ENCODE measurements at places on chromosomes 6 and 20.

- no peak for DNase-seq
These were observed 260.0 kb upstream of the MAP3K7 start for GRCh38 chr6:90846824-90847223.

GRCh38 chr6:18383441-18383840 lies 3.7 kb upstream of the RNF144B start:
- DNase-seq: no peak

DNA sequence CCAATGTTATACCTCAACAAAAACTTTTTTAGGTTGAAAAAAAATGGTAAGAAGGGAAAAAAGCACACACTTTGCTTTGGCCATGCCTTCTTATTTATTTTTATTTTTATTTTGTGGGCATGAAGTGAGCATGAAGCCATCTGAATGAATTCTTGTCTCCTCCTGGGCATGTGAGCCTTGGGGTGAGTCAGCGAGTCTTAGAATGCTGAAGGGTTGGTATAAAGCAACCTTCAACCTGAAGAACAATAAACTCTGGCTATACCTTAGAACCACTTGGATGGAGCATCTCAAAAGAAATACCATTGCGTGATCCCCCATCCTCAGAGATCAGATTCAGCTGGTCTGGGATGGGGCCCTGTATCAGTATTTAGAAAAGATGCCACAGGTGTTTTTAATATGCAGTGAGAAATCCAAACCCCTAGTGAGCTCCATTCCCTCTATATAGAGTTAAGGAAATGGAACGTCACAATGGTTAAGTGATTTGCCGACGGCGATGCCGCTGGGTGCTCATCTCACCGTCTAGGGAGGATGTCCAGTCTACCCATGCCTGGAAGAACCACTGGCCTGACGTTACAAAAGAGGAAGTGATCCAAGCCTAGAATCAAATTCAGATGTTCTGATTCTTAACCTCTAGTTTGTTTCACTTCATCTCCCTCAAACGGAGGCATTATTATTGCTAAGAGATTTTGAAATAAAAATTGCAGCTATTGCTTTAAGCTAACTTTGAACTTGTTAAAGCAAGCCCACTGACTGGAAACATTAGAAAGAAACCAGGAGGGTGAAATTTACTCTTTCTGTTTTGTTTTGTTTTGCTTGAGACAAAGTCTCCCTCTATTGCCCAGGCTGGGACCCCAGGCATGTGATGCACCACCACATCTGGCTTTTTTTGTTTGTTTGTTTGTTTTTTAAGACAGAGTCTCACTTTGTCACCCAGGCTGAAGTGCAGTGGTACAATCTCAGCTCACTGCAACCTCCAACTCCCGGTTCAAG lies 67.1 kb downstream of the EDN1 start:
- DNase-seq: no peak

- DNase-seq: no peak
These were observed 28.2 kb upstream of the ECI2 start for GRCh38 chr6:4163408-4164116.

- DNase-seq: no peak
These were observed 4.5 kb downstream of the ENPP3 start for GRCh38 chr6:131641554-131641953.

GRCh38 chr6:33445119-33445603 lies 9.2 kb upstream of the ZBTB9 start:
- DNase-seq: no peak

- DNase-seq: no peak
These were observed 143.8 kb downstream of the UNC5CL start for GRCh38 chr6:40894962-40895799.

DNA sequence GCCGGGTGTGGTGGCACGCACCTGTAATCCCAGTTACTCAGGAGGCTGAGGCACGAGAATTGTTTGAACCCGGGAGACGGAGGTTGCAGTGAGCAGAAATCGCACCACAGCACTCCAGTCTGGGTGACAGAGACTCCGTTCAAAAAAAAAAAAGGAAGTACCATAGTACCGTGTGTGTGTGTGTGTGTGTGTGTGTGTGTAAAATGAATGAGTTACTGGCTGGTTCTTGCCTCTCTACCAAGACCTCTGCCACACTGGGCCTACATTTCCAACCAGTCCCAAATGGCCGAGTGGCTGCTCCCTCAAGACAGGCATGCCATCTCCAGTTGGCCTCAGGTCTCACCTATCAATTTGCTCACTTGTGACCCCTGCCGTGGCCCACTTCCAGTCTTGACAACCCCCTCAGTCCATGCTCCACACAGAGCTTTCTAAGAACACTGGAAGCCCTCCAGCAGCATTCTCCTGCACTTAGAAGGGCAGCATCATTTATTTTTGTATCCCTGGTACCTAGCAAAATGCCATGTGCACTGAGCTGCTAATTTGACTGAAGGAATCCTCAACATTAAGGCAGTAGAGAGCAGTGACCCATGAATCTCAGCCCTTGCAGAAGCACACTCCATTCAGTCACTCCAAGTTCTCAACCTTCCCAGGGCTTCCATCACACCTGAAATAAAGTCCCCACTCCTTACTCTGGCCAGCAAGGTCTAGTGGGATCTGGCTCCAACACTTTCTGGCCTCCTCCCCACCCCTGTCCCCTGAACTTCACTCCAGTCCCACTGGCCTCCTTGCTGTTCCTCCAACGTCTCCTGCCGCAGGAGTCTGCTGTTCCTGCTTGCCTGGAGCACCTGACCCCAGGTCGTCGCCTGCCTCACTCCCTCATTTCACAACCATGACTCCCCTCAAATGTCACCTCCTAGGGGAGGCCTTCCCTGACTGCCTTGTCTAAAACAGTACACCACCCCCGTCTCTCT lies 29.9 kb downstream of the COX4I2 start:
- DNase-seq: no peak

DNA sequence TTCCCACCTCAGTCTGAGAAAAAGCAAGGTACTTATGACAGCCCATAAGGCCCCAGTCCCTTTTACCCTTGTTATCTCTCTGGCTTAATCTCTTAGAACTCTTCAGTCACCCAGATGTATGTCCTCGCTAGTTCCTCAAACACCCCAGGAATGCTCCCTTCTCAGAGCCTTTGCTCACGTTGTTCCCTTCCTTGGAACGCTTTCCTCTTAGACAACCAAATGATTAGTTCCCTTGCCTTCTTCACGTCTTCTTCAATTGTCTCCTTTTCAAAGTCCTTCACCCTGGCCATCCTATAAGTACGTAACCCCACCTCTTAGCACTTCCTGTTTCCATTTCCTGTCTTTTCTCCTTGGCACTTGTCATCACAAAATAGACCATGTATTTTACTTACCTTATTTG lies 1.1 kb upstream of the APOBEC2 start:
- no peak for DNase-seq

GRCh38 chr6:168578036-168578435 lies 137.1 kb downstream of the SMOC2 start:
- DNase-seq: no peak

DNA sequence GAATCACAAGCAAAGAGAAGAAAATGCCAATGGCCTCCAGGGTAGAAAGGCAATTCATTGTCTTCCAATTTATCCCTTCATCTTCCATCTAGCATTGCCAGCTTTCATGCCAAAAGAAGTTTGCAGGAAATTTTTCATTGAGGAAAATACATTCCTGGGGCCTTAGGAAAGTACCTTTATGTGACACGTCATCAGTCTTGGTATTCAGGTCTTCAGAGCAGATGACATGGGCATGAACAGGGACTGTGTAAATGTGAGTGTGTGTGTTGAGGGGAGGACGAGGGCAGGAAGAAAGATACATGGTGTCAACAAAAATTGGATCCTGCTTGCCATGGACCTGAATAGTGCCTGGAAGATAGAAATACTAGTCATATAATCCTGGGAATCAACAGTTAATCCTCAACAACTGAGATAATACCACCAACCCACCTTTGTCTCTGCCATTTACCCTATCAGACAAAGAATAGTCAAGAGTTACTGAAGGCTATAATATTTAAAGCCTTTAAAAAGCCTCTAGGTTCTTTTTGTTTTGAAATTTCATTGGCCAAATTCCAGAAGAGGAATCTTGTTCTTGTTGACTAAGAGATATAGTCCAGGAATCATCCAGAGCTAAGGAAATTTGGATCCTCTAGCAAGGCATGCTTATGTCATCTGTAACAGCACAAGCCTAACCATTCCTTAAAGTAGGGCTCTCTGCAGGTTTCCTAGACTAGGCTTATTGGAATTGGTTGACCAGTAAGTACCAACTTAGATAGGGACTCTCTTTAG lies 405.8 kb upstream of the SASH1 start:
- no peak for DNase-seq

DNA sequence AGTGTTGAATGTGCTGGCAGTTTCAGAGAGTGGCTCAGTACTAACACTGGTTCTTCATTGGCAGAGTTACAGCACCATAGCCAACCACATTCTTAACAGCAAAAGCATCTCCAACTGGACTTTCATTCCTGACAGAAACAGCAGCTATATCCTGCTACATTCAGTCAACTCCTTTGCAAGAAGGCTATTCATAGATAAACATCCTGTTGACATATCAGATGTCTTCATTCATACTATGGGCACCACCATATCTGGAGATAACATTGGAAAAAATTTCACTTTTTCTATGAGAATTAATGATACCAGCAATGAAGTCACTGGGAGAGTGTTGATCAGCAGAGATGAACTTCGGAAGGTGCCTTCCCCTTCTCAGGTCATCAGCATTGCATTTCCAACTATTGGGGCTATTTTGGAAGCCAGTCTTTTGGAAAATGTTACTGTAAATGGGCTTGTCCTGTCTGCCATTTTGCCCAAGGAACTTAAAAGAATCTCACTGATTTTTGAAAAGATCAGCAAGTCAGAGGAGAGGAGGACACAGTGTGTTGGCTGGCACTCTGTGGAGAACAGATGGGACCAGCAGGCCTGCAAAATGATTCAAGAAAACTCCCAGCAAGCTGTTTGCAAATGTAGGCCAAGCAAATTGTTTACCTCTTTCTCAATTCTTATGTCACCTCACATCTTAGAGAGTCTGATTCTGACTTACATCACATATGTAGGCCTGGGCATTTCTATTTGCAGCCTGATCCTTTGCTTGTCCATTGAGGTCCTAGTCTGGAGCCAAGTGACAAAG lies 17.0 kb upstream of the ADGRF4 start:
- no peak for DNase-seq

DNA sequence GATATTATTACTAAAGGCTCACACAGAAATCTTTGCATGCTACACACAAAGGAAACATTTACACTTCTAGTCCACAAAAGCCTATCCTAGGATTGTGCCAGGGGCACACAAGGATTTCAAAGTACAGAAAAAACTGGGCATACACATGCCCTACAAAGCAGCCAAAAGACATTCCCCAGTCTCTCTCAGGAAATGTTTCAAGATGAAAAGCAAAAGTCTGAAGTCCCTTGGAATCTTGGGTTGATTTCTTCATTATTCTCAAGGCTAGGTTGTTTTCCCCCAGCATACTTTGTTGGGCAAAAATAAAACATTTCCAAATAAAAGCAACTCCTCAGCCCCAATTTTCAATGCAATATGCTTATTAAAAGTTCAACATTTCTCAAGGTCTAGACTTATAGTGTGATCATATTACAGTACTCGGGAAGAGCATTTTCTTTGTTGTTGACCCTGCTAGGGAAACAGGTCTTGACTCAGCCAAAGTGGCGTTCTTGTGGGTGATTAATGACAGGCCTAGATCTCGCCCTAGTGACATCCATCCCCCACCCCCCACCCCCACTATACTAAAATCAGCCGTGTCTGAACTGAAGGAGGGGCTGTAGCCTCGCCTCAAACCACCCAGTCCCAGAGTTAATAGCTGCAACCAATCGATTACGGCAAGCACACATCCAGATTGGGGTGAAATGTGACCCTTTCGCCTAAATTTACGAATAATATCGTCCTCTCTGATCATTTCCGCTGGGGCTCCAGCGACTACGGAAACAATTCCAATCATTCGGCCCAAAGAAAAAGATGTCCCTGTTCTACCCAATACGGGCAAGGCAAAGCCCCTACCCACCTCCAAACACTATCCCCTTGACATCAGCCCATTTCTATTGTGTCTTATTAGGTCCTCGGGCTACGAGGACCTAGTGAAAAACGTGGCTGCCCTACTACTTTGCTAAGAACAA lies 1.4 kb downstream of the AKIRIN2 start:
- no peak for DNase-seq

- no peak for DNase-seq
These were observed 36.0 kb downstream of the ZNF341 start for GRCh38 chr20:33767777-33768138.

DNA sequence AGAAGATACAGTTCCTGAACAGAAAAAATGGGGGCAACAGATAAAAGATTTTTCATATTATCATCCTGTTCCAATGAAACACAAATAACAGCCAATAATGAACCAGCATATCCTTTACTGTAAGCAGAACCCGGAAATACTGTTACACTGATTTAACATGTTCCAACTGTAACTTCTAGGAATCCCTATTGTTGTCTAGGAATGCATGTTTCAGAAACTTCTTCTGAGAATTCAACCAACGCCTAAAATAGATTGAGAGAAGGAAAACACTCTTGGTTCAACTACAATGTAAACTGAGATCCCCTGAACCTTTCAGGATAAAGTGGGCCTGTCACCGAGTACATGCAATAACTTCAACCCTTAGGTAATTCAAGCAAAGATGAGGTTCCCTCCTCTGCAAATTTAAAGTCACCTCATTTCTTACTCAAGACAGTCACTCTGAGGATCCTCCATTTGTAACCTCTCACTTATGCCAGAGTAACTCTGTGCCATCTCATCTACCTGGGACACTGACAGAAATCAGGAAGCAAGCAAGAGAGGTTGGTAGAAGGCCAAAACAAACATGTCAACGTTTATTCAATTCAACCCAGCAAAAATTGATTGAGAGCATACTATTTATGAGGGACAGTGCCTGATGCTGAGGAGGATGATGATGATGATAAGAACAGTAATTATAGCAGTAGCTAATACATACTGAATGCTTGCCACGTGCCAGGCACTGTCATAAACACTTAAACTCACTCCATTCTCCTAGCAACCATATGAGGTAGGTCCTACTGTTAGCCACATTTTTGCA lies 14.1 kb downstream of the UBE3D start:
- DNase-seq: no peak

GRCh38 chr6:18792866-18793265 lies 405.7 kb downstream of the RNF144B start:
- no peak for DNase-seq

DNA sequence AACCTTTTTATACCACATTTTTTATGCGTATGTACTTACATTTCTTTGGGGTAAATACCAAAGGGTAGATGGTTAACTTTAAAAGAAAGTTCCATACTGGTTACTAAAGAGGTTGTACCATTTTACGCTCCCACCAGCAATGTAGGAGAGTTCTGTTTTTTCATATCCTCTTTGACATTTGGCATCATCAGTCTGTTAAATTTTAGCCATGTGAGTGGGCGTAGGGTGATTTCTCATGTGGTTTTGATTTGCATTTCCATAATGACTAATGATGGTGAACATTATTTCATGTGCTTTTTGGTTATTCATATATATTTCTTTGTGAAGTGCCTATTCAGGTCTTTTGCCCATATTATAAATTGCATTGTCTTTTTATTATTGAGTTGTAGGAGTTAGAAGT lies 194.2 kb downstream of the PRL start:
- no peak for DNase-seq

- DNase-seq: no peak
These were observed 167.0 kb downstream of the LRFN2 start for GRCh38 chr6:40419946-40420728.

GRCh38 chr6:75221116-75221515 lies 15.3 kb upstream of the COL12A1 start:
- no peak for DNase-seq

GRCh38 chr6:53439556-53439955 lies 90.8 kb upstream of the ELOVL5 start:
- no peak for DNase-seq

Measured in activated gamma-delta T cell (primary cell).